ENCODE measurements at places on chromosomes 16 and 17.

DNA sequence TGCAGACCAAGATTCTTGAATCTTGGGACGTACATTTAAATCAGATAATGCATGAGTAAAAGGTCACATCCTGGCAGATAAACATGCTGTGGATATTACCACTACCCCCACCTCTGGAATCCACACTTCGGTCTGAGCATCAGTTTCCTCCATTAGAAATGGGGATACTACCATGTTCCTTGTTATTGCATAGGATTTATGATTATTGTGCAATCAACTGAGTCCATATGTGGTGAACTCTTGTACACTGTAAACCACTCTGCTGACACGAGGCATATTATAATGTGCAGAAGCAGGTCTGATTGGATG lies 108.7 kb downstream of the VAT1L start:
- no peak for DNase-seq

DNA sequence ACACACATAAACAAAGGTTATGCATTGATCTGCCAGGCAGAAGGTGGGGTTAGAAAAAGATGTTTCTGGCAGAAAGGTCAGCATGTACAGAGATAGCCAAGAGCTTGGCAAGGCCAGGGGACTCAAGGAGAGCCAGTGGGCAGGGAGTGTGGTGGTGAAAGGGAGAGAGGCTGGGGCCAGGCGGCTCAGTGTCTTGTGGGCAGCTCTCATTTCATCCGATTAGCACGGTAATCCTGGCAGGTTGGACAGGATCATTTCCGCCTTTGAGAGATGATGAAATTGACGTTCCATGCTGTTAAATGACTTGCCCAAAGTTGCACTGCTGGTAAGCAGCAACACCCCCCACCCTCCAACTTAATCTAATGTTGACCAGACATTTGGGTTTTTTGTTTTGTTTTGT lies 3.6 kb downstream of the CHD9 start:
- no peak for DNase-seq

DNA sequence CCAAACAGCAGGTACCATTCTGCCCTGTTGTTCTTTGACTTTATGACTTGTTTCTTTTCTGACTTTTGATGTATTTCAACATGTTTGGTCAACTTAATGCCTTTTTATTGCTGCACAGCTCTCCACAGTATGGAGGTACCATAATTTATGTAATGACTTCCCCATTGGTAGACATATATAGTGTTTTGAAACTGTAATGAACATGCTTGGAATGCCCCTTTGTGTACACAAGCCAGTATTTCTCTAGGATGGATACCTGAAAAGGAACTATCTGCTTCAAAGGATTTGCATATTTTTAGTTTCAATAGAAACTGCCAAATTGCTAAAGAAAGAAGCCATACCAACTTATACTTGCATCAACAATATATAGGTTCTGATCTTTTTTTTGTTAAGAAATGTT lies 66.1 kb downstream of the NOG start:
- DNase-seq, result no peak

DNA sequence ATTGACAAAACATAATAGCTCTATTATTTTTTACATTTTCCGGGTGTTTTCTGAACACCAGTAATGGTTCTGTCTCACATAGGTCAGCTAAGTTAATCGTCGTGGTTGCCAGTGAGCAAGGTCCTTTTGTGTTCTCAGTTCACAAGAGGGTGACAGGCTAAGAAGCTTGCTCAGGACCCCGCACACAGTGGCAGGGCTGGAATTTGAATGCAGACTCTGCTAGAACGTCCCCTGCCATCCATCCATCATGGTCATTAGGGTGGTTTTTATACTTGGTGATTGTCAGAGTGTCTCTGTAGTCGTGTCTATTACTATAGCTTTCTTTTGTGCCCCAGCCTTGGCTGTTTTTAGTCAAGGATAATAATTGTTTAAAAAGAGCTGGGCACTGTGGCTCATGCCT lies 176.2 kb downstream of the SNX29 start:
- no peak for DNase-seq

GRCh38 chr16:84924331-84925091 lies 86.8 kb downstream of the ZDHHC7 start:
- no peak for DNase-seq

- DNase-seq, result no peak
Measured at GRCh38 chr16:66079671-66080334, 286.7 kb upstream of the CDH5 start.

- no peak for DNase-seq
Measured at GRCh38 chr16:4679156-4679849, 14.1 kb upstream of the NUDT16L1 start.

DNA sequence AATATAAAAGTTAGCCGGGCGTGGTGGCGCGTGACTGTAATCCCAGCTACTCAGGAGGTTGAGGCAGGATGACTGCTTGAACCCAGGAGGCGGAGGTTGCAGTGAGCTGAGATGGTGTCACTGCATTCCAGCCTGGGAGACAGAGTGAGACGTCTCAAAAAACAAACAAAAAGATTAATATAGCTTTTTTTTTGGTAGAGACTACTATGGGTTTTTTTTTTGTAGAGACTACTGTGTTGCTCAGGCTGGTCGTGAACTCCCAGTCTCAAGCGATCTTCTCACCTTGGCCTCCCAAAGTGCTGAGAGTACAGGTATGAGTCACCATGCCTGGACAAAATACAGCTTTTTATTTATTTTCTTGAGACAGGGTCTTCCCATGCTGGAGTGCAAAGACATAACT lies 20.2 kb downstream of the ZNRF1 start:
- DNase-seq, result no peak

GRCh38 chr17:47731396-47731795 lies 1.6 kb upstream of the TBX21 start:
- DNase-seq, result no peak

DNA sequence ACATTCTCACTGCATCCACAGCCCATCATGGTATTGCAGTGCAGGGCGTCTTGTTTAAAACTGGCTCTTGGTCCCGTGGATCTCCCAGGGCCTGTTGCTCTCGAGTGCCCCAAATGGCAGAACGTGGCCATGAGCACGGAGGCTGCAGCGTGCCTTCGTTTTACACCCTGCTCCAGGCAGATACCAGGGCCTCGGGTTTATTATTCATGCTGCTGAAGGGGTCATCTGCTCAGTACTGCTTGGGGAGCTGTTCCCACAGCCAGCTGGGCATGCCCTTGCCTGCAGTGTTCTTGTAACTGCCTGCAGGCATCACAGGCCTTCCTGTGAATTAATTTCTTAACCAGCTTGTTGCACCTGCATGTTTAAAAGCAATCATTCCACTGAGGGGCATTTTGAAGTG lies 129.7 kb upstream of the CHMP6 start:
- DNase-seq, result no peak

DNA sequence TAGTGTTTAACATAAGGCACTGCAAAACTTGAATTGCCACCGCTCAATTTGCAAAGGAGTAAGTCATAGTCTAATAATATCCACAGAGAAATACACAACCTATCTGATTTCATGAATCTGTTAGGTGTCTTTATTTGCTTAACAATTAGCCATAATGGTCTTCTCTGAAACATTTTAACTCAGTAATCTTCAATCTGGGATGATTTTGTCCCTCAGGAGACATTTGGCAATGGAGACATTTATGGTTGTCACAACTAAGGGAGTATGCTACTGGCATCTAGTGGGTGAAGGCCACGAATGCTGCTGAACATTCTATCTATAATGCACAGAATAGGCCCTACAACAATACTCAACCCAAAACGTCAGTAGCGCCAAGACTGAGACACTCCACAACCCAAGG lies 4.3 kb downstream of the UBE2G1 start:
- no peak for DNase-seq

DNA sequence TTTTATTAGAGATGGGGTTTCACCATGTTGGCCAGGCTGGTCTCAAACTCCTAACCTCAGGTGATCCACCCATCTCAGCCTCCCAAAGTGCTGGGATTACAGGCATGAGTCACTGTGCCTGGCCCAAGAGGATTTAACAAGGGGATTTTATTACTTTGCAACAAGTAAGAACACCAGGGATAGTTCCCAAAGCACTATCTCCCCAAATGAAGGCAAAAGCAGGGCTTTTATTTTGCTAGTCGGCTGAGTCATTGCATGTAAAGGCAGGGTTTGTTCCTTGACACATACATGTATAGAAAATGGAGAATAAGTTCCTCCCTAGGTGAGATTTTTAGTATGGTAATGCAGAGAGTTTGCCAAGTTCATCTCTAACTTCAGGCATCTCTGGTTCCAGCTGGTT lies 24.0 kb downstream of the REXO5 start:
- no peak for DNase-seq

DNA sequence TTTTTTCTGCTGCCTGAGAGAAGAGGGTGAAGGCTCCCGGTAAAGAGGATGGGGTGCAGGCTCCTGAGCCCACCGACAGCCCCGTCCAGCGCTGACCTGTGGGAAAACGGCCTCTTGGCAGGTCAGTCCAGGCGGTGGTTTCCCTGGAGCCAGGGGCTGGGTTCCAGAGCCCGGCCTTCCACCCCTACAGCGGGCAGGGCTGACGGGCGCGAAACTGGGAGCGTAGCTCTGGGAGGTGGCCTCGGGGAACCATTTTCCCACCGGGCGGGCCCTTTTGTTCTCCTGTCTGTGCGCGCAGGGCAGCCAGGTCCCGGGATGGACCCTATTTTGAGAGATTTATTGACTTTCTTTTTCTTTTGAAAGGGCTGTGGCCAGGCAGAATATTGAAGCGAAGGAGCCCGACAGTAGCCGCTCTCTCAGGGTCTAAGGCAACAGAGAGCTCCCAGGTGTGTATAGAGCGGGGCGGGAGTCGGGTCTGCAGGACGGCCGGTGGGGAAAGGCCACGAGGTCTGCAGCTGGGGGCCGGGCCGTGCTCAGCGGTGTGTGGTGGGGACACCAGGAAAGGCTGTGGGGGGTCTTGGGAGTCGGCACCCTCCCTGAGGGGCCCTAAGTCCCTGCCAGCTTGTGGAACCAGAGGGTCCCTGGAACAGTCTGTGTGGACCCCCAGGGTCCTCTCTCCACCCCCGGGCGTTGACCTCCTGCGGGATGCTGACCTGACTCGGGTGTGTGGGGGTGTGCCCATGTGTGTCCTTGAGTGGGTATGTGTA lies 32.3 kb downstream of the METRNL start:
- no peak for DNase-seq

- no peak for DNase-seq
Measured at GRCh38 chr16:69553332-69553731, 12.4 kb upstream of the NFAT5 start.

DNA sequence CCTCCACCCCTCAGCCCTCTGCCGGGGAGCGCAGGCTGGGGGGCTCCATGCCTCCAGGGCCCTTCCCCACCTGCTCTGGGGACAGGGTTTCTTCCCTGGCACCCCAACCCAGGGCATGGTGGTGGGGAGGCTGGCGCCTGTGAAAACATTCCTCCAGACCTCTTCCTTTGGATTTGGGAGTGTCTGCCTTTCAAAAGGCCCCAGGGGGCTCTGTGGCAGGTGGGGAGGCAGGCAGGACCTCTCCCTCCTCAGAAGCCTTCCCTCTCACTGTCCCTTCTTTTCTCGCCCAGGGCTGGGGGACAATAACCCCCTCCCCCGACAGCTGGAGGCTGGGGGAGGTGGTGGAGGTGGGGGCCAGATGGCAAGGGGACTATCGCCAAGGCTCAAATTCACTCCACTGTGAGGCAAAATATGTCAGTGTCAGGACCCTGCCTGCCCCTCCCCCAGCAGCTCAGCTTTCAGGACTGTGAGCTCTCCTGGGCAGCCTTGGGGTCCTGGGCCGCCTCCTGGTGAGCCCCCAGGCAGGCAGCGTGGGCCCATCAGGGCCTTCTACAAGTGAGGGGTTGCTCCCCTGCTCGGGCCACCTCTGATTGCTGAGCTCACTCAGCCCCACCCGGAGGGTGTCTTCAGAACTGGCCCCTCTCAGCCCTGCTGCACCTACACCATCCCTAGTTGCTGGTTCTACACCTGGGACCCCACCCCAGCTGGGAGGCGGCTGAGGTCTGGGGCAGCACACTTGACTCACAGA lies 1.8 kb downstream of the CDH15 start:
- no peak for DNase-seq

DNA sequence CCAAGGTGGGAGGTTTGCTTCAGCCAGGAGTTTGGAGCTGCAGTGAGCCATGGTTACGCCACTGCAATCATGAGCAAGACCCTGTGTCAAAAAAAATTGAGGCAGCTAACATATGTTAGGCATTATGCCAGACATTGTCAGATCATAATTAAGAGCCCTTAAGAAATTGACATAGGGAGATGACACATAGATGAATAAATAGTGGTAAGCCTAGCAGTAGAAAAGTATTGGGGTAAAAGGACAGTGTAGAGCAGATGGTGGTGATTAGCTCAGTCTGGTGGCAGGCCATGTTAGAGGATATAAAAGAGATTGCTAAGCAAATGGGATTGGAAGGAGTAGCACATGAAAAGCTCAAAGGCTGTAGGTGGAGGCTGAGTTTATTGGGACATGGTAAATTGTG lies 22.6 kb downstream of the SRCAP start:
- DNase-seq, result no peak

- DNase-seq, result no peak
Measured at GRCh38 chr17:4502466-4503154, 3.9 kb downstream of the SPNS2 start.

- DNase-seq, result no peak
Measured at GRCh38 chr16:82108100-82108499, 61.9 kb downstream of the MPHOSPH6 start.

GRCh38 chr16:56600398-56600999 lies 7.9 kb upstream of the MT2A start:
- no peak for DNase-seq

DNA sequence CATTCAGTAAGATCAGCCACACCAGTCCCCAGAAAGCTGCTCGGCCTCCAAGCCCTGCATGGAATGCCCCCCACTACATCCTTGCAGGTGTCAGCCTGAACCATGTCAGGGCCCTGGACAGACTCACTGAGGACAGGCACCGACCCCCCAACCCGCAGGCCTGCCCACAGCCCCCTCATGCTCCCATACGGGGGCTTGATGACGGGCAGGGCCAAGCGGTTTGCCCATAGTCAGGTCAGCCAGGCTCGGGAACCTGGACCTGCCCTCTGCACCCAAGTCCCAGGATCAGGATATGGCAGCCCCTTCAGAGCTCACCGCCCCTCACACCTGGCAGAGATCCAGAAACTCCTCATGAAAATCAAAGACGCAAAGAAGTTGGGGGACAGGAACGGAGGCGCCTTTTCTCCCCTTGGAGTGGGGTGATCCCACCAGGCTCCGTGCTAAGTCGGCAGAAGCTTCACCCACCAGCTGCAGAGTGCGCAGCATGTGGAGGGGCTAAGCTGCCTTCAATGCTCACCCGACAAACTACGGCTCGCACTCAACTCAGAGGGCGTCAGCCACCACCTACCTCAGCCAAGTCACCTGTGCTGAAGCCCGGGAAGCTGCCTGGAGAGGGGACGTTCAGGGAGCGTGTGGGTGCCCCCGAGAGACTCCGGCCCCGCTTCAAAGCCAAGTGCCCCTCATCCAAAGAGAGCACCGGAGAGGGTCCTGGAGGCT lies 26.5 kb downstream of the GNPTG start:
- DNase-seq, result no peak

DNA sequence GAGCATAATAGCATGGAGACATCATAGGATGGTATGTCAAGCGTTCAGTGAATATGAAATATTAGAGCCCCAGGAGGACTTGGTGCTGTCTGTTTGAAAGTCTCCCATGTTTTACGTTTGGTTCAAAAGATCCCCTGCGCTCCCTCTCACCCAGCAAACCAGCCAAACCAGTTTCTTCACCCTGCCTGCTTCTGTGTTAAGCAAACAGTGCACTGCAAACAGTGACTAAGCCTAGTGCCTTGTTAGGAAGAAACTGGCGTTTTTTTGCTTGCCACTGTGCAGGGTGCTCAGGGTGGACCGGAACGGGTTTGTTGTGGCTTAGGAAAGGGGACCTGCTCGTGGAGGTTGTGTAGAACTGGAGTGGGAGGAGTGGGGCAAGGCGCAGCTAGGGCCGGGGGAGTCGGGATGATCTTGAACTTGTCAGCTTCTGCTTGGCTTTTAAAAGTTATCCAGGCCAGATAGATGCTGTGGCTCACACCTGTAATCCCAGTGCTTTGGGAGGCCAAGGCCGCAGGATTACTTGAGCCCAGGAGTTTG lies 7.7 kb downstream of the CDH1 start:
- no peak for DNase-seq
